NAMALWA (cell line): ENCODE measurements at places on chromosomes 6 and 20.

DNA sequence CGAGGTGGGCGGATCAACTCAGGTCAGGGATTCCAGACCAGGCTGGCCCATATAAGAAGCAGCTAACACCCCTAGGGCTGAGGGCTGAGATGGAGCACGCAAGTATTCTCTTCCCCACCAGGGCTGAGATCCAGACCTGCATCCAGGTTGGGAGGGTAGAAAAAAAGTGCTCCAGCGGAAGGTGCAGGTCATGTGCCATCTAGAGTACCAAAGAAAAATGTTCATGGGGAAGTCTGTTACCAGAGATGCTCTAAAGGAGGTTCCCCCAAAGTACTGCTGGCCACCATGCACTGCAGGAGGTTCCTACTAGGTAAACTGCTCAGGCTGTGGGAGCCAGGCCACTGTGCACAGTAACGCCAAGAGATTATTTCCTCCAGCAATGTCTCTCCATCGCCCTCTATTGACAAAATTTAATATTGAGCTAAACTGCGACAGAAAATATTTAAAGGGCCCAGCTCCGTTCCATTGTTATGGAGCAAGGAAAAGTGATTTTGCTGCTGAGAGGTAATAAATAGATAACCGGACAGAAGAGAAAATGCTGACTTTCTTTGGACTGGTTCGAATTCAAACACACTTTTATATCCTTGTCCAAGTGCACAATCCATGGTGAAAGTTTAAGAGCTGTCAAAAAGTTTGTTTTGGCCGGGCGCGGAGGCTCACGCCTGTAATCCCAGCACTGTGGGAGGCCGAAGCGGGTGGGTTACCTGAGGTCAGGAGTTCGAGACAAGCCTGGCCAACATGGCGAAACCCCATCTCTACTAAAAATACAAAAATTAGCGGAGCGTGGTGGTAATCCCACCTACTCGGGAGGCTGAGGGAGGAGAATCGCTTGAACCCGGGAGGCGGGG, 159.9 kb downstream of the OR2B2 start:
- DNase-seq = peak; percentile 94

GRCh38 chr6:46776070-46776712, 17.0 kb upstream of the MEP1A start:
- no peak for DNase-seq

GRCh38 chr20:58449681-58450221, 60.7 kb downstream of the VAPB start:
- DNase-seq = no peak

DNA sequence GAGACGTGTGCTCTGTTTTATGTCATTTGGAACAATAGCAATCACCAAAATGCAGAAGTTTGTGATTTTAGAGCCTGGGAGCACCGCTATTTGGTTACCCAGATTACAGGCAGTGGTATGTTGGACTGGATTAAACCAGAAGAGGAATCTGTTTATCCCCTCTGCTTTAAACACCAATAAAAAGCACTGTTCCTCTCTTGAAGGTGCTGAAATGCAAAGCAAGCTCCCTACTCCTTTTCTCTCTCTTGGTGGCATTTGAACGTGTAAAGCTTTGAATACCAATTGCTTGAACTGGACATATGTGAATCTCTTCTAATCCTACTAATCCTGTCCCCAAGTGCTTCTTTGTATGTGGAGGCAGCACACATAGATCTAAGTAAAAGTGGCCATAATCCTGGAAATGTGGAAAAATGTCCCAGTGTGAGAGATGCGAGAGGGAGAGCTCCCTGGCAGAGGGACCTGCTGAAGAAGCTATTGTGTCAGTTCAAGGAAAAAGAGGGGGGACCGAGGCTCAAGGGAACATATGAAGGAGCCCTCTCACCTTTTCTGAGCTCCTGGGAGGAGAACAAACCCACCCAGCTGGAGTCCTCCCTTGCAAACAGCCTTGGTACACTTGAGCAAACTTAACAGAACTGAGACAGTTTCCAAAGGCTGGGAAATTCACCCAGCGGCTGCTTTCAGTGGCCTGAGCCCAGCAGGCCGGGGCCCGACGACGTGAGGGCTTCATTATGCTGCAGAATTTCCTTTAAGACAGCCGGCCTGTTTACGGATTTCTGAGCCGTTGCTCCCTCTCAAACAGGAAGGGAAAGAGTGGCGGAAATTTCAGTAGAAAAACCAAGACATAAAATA, 18.8 kb upstream of the OLIG3 start:
- no peak for DNase-seq

DNA sequence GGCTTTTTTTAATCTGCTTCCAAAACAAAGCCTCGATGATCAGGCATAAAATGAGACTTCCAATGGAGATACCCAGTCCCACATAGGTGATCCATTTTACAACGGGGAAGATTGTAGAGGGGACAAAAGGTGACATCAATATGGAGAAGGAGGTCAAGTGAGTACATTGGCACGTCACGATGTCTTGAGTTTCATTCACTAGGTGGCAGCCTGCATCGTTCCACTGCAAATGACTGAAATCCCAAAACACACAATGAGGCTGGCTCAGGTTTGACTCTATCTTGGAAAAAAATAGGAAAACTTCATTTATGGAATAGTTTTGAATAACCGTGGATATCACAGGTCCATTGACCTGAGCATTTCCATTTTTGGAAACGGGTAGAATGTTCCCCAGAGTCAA, 32.5 kb downstream of the ADGRF1 start:
- no peak for DNase-seq

GRCh38 chr6:88031550-88031949, 16.1 kb upstream of the SPACA1 start:
- DNase-seq = peak; percentile 13

- DNase-seq = peak; percentile 8
Measured at GRCh38 chr6:29759457-29759856, 36.2 kb downstream of the HLA-F start.

- no peak for DNase-seq
Measured at GRCh38 chr20:39227416-39227815, 265.3 kb downstream of the DHX35 start.

- DNase-seq = peak; percentile 58
Measured at GRCh38 chr6:29071831-29072723, 15.0 kb downstream of the OR2B3 start.

DNA sequence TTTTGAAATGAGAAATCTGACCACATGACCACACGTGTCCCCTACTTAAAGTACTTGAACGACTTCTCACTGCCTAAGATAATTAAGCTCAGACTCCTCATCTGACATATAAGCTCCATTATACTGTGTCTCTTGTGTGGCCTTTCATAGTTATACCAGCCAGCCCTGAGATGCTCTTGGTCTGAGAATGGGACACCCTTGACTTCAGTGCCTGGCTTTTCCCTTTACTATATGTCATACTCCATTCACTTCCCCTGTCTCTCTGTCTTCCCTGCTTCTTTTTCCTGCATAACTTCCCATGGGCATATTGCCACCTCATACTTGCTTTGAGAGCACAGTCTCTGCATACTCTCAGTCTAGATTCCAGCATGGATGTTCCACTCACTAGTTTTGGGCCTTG, 53.4 kb upstream of the TINAG start:
- no peak for DNase-seq

- DNase-seq = no peak
Measured at GRCh38 chr6:139390447-139390846, 16.0 kb upstream of the CITED2 start.

- no peak for DNase-seq
Measured at GRCh38 chr20:24784607-24785006, 164.5 kb upstream of the CST7 start.

DNA sequence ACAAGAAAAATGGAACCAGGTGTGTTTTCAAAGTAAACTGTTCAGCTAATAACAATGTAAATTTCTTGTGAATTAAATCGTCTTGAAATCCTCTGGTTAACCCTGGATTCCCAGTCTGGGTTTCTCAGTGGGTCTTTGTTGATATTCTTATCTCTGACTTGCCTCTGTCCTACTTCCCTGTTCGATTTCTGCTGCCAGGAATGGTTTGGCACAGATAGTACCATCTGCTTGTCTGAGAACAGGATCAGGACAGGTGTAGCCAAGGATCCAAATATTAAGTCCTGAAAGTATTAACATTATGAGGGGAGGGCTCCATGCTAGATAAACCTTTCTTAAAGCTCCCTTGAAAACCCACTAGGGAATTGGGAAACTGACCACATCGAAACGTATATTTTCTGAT, 30.1 kb downstream of the ARFGEF2 start:
- no peak for DNase-seq

DNA sequence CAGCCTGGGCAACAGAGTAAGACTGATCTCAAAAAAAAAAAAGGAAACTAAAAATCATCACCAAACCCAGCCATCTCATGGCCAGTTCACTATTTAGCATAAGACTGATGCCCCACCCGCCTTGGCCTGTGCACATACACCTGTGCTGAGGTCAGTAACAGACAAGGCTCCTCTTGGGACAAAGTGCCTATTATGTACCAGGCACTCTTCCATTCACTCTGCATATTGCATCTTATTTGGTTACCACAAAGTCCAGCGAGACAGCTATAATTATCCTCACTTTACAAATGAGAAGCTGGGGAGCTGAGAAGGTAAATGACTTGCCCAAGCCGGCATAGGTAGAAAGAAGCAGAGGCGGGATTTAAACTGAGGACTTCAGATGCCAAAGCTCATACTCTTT, 3.8 kb downstream of the PTPRT start:
- no peak for DNase-seq

GRCh38 chr6:70651326-70651905, 16.3 kb upstream of the SMAP1 start:
- no peak for DNase-seq

DNA sequence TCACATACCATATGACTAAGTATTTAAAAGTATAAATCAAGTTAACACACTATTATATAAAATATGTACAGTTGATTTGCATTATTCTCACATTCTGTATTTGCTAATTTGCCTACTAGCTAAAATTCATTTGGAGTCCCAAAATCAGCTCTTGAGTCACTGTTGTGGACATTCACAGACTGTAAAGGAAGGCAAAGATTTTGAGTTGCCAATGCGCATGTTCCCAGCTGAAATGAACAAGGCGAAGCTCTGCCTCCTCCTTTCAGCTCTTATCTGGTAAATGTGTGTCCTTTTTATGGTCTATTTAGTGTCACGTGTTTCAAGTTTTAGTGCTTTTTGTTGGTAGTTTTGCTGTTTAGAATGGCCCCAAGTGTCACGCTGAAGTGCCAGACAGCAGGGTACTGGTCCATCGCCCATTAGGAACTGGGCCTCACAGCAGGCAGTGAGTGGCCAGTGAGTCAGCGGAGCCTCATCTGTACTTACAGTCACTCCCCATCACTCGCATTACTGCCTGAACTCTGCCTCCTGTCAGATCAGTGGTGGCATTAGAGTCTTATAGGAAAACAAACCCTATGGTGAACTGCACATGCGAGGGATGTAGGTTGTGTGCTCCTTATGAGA, 87.2 kb upstream of the ADTRP start:
- DNase-seq = no peak

DNA sequence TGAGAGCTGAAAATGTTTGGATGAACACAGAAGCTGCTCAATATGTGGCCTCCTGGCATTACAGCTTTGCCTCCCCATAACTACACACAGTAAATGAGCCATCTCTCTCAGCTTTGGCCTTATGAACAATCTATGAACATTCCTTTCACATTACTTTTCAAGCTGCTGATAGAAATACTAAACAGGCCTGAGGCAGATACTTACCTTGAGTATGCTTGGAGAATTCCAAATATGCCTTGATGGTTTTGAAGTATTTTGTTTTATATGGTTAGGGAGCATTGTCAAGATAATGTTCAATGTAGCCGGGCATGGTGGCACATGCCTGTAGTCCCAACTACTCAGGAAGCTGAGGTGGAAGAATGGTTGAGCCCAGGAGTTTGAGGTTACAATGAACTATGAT, 104.5 kb downstream of the CD24 start:
- DNase-seq = no peak

- DNase-seq = no peak
Measured at GRCh38 chr6:131210469-131210868, 75.2 kb downstream of the AKAP7 start.

DNA sequence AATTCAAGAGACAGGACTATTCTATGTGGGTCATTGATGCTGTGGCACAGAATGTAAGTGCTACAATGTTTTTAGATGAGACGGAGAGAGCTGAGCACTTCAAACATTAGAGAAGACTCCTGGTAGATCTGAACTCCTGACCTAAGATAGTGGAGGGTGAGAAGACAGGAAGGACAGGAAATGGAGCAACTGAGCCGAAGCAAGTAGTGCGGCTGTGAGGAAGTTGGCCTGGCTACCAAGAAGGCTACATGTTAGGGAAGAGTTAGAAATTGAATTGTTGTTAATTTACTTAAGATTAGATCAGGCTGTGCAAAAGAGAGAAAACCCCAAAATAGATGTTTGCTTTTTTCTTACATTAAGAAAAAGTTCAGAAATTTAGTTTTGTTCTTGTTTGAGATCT, 14.4 kb upstream of the MLIP start:
- DNase-seq = no peak

- DNase-seq = no peak
Measured at GRCh38 chr6:161066511-161066910, 74.9 kb downstream of the MAP3K4 start.

DNA sequence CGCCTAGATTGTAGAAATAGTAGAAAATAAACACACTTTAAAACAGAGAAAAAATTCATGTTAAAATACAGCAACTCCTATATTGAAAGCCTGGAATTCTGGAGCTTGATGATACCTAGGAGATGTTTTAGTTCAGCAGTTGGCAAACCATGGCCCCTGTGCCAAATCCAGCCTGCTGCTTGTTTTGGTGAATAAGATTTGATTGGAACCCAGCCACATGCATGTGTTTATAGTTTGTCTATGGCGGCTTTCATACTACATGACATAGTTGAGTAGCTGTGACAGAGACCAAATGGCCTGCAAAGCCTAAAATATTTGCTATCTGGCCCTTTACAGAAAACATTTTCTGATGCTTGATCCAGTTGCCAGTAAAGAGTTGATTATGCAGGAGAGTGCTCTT, 57.2 kb downstream of the PAX1 start:
- no peak for DNase-seq
